ENCODE measurements at places on chromosomes 3 and 15. TPM values are rescaled to one million over a fixed set of nuclear protein-coding genes. Genes with fewer than 3 reads are reported as not detected.

GRCh38 chr3:100149713-100150415 lies 35.6 kb upstream of the FILIP1L start:
- DNase-seq = no peak

Gene GABRR3
- not detected for total RNA-seq

DNA sequence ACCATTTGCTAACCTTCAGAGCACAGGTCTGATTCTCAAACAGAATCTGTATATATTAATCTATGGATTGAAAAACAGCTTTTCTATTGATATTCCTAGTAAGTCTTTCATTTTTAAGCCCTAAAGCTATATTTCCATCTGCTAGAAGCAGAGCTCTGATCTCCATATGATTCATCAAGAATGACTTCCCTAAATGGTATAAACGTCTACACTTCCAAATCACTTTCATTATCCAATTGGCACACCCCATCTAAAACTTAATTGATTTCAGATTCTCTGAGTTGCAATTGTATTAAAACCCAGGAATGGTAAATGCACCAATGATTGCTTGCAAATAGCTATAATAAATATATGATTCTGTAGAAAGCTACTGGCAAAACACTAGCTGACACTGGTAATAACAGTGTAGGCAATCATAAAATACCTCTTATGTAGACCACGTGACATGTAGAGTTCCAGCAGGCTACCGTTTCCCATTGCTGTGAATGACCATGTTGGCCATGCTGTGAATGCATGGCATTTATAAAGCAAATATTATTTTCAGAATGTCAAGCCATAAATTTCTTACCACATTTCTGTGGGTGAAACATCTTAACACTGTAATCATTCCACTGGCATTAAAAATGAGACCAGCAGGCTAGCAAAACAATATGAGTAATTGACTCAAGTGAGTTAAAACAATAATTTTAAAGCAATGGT lies 226.0 kb downstream of the ZMAT3 start:
- no peak for DNase-seq

GRCh38 chr3:56782215-56782614 lies 19.5 kb downstream of the ARHGEF3 start:
- DNase-seq = no peak

DNA sequence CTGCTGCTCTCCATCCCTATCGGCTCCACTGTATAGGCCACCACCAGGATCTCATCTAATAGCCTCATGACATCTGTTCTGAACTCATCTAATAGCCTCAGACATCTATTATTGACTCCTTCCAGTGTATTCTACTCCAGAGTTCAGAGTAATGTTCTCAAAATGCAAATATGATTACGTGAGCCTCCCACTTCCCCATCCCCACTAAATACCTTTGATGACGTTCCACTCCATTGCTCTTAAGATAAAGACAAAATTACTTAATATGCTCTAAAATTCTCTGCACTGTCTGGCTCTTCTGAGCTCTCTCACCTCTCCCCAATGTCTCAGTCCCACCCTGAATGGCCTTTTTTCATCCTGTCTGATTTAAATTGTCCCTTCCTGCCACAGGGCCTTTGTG lies 94.7 kb downstream of the SAMMSON start:
- no peak for DNase-seq

DNA sequence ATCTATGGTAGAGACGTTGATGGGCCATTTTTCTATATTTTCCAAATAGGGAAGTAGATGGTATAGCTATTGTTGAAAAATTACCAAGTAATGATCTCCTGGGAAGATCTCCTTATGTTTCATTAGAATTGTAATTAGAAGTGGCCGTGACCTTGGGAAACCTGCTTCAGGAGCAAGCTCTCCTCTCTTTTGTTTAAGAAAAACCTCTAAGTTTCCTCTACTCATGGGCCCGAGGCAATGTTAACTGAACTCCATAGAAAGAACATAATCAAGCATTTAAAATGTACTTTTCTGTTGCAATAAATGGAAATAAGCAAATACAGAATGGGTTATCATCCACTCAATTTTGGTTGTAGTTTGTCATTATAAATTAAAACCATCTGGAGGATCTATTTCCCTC lies 511.2 kb upstream of the MDFIC2 start:
- no peak for DNase-seq
